ENCODE measurements at places on chromosomes 11 and 22.

DNA sequence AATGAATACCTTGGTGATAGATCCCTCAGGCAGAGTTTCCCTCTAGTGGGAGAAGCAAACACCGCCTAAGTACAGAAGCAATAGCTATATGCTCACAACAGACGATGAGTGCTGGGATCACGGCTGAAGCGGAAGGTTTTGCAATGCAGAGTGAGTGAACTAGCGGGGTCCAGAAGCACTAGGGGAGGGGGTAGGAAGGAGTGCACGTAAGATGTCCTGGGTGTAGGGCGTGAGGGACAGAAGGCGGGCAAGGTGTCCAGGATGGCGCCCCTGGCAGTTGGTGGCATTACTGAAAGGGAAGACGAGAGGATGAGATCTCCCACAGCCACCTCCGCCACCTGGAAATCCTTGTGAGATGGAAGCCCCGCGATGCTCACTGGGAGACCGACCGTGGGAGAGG is 81.0 kb downstream of the ETS1 start:
- H3K36me3 ChIP-seq: no peaks in the 10 kb centered on the region
- peak overlapping the region; percentile 58 for H3K4me3 ChIP-seq
- no peak for DNase-seq
- peak overlapping the region; percentile 97 for H3K27ac ChIP-seq
- no peaks in the 10 kb centered on the region for H3K27me3 ChIP-seq
- peaks cover 100% of the 10 kb centered on the region for H3K4me1 ChIP-seq

DNA sequence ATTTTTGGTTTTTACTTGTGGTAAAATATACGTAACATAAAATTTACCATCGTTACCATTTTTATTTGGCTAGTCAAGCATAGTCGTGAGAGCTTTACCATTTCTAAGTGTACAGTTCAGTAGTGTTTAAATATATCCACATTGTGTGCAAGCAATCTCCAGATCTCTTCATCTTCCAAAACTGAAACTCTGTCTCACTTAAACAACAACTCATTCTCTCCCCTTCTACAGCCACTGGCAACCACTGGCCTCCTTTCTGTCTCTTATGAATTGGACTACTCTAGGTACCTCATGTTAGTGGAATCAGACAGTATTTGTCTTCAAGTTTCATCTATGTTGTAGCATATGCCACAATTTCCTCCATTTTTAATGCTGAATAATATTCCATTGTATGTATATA is 37.4 kb downstream of the SMC1B start:
- no peaks in the 10 kb centered on the region for H3K27me3 ChIP-seq
- no peak for DNase-seq
- H3K4me3 ChIP-seq: no peak overlapping the region

GRCh38 chr11:45298718-45299117 is 12.6 kb upstream of the SYT13 start:
- H3K4me1 ChIP-seq: no peaks in the 10 kb centered on the region
- no peak overlapping the region for H3K27ac ChIP-seq
- DNase-seq: no peak
- H3K36me3 ChIP-seq: no peaks in the 10 kb centered on the region
- H3K4me3 ChIP-seq: no peak overlapping the region
- H3K27me3 ChIP-seq: peaks cover 14% of the 10 kb centered on the region

GRCh38 chr11:79220171-79220570 is 220.7 kb downstream of the TENM4 start:
- no peak for DNase-seq
- H3K36me3 ChIP-seq: no peaks in the 10 kb centered on the region
- no peak overlapping the region for H3K27ac ChIP-seq

DNA sequence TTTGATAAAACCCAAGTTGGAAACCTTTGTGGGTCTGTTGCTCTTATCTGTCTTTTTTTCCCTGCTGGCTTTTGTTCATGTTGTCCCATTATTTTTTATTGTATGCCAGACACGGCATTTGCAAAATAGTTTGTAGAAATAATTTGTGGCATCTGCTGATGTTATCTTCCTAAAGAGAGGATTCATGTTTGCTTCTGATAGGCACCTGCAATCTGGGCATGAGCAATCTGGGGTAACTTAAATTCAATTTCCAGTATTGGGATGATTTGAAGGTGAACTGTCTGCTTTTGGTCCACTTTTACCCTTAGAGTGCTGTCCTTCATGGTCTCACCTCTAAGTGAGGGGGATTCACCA is 126.9 kb downstream of the CEP164 start:
- H3K36me3 ChIP-seq: peaks cover 24% of the 10 kb centered on the region
- no peaks in the 10 kb centered on the region for H3K4me1 ChIP-seq
- no peak for DNase-seq
- no peak overlapping the region for H3K27ac ChIP-seq
- no peaks in the 10 kb centered on the region for H3K27me3 ChIP-seq

GRCh38 chr11:12687216-12687623 is 13.0 kb downstream of the TEAD1 start:
- H3K4me3 ChIP-seq: no peak overlapping the region
- H3K4me1 ChIP-seq: peaks cover 99% of the 10 kb centered on the region
- H3K27me3 ChIP-seq: no peaks in the 10 kb centered on the region

- no peak overlapping the region for H3K4me3 ChIP-seq
- H3K4me1 ChIP-seq: no peaks in the 10 kb centered on the region
- H3K27me3 ChIP-seq: no peaks in the 10 kb centered on the region
Observed at GRCh38 chr11:104343578-104343977, 179.6 kb upstream of the PDGFD start.

DNA sequence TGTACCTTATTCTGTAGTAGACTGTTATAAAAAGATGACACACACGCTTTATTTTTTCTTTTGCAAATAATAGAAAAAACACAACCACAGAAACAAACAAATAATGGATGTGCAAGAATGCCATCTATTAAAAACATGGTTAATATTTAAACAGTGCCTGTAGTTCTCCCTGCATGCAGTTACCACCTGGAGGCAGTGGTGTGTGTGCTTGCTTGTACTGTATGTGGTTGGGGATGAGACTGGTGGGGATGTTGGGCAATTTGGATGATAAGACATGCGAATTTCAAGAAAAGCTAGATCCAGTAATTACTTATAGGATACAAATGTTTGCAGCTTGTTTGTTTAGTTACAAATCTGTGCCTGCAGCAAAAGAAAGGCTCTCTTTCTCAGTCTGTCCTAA is 3.6 kb downstream of the C11orf87 start:
- DNase-seq: no peak
- peaks cover 21% of the 10 kb centered on the region for H3K4me1 ChIP-seq
- no peak overlapping the region for H3K27ac ChIP-seq

- DNase-seq: no peak
- no peak overlapping the region for H3K27ac ChIP-seq
- peaks cover 58% of the 10 kb centered on the region for H3K36me3 ChIP-seq
- no peaks in the 10 kb centered on the region for H3K4me1 ChIP-seq
- H3K4me3 ChIP-seq: no peak overlapping the region
Observed at GRCh38 chr11:94424011-94424410, 22.8 kb upstream of the GPR83 start.

DNA sequence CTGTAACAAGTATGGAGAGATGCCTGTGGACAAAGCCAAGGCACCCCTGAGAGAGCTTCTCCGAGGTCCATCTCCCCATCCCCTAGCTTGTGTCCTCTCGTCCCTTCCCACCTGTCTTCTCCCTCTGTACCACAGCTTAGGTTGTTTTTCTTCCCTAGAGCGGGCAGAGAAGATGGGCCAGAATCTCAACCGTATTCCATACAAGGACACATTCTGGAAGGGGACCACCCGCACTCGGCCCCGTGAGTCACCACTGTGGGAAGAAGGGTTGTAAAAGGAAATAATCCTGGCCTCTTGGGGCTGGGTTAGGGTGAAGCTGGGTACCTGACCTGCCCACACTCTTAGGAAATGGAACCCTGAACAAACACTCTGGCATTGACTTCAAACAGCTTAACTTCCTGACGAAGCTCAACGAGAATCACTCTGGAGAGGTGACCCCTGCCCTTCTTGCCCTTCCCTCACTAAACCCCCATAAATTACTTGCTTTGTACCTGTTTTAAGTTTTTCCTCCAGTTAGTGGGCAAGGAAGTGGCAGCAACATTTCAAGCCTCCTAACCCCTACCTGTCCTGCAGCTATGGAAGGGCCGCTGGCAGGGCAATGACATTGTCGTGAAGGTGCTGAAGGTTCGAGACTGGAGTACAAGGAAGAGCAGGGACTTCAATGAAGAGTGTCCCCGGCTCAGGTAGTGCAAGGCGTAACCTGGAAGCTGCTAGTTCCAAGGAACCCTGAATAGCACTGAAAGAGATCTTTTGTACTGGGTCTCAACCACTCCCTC is 3.1 kb downstream of the TAF10 start:
- DNase-seq: no peak
- no peaks in the 10 kb centered on the region for H3K27me3 ChIP-seq
- no peak overlapping the region for H3K4me3 ChIP-seq
- peaks cover 38% of the 10 kb centered on the region for H3K36me3 ChIP-seq

- peaks cover 21% of the 10 kb centered on the region for H3K27me3 ChIP-seq
- peaks cover 44% of the 10 kb centered on the region for H3K4me1 ChIP-seq
- peak overlapping the region; percentile 78 for H3K27ac ChIP-seq
- H3K4me3 ChIP-seq: no peak overlapping the region
Observed at GRCh38 chr22:19576460-19577421, 52.5 kb upstream of the CLDN5 start.

DNA sequence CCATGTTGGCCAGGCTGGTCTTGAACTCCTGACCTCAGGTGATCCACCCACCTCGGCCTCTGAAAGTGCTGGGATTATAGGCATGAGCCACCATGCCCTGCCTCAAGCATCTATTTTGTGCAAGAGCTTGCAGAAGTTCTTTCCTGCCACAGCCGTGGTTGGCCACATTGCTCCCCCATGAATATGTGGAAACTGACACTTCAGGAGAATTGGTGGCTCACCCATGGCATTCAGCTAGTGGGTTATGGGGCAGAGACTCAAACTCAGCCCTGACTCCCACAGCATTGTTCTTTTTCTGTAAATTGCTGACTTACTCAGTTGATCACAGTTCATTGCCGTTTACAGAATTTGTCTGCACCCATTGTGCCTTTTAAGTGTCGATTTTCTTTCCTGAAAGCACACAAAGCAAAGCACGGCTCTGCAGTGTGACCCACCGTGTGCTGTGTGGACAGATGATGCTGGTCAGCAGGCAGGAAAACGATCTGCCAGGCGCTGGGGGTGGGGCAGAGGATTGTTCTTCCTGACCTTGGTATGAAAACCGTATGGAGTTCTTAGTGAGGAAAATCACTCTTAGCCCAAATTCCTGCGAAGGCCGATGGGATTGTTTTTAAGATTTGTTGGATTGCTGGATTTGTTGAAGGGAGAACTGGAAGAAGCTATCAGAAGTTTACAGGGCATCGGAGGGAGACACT is 115.6 kb downstream of the PTPRJ start:
- no peak for DNase-seq
- no peak overlapping the region for H3K4me3 ChIP-seq
- H3K4me1 ChIP-seq: peaks cover 38% of the 10 kb centered on the region
- no peak overlapping the region for H3K27ac ChIP-seq
- no peaks in the 10 kb centered on the region for H3K36me3 ChIP-seq

DNA sequence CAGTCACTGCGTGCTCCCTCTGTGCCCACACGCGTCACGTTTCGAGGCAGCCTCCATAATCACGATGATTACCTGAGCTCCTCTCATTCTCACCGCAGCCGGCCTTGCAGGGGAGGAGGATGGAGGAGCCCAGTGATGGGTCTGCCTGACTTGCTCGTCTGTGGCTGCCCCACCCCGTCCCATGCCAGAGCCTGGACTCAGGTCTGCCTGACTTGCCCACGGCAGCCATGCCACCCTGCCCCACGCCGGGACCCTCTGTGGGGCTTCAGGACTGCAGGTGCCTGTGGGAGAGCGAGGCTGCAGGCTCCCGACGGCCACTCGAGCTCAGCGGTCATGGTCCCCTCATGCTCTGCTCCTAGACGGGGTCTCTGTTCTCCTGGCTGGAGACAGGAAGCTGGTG is 1025.1 kb downstream of the BRD1 start:
- no peak overlapping the region for H3K27ac ChIP-seq
- no peak for DNase-seq
- no peaks in the 10 kb centered on the region for H3K36me3 ChIP-seq
- H3K4me3 ChIP-seq: no peak overlapping the region
- H3K27me3 ChIP-seq: peaks cover 59% of the 10 kb centered on the region

- no peak overlapping the region for H3K27ac ChIP-seq
- H3K4me1 ChIP-seq: no peaks in the 10 kb centered on the region
- H3K36me3 ChIP-seq: no peaks in the 10 kb centered on the region
- no peak for DNase-seq
- no peak overlapping the region for H3K4me3 ChIP-seq
Observed at GRCh38 chr22:30178181-30179126, 68.1 kb downstream of the LIF start.

DNA sequence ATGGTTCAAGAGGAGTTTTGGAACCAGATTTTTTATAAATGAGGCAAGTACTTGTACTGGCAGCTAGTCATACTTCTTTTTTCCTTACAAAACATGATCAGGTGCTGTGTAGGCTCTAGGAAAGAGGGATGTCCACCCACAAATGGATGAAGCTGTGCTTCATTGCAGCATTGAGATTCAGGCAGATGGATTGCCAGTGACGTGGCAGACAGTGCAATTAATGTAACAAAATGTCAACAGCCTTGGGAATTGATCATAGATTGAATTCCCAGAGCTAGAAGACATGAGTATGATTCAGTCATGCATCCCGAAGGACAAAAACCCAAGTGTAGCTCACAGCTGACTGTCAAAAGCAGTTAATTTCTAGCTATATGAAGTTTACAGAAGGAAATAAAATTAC is 99.2 kb upstream of the RASSF10 start:
- H3K27ac ChIP-seq: no peak overlapping the region
- peaks cover 5% of the 10 kb centered on the region for H3K36me3 ChIP-seq
- no peak for DNase-seq
- no peaks in the 10 kb centered on the region for H3K27me3 ChIP-seq
- H3K4me3 ChIP-seq: no peak overlapping the region

DNA sequence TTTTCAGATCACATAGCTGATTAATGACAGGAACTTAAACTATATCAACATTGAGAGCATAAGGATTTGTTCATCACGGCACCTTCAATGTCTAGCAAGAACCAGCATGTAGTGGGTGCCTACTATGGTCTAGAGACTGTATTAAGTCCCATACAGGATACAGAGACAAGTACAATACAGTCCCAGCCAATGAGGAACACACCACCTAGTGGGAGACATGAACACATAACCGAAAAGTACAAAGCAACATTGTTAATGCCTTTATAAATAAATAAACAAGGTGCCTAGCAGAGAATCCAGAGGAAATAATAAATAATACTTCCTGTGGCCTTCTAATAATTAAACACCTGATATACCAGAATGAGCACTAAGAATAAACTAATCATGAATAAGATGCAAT is 87.7 kb upstream of the OPCML start:
- peaks cover 13% of the 10 kb centered on the region for H3K27me3 ChIP-seq
- no peaks in the 10 kb centered on the region for H3K4me1 ChIP-seq
- H3K36me3 ChIP-seq: no peaks in the 10 kb centered on the region
- no peak overlapping the region for H3K4me3 ChIP-seq
- DNase-seq: no peak

GRCh38 chr11:96200243-96200642 is 142.8 kb downstream of the MAML2 start:
- no peak for DNase-seq
- H3K27ac ChIP-seq: peak overlapping the region; percentile 62
- no peaks in the 10 kb centered on the region for H3K27me3 ChIP-seq
- H3K4me3 ChIP-seq: no peak overlapping the region
- no peaks in the 10 kb centered on the region for H3K36me3 ChIP-seq

- H3K36me3 ChIP-seq: no peaks in the 10 kb centered on the region
- no peak overlapping the region for H3K4me3 ChIP-seq
- H3K27me3 ChIP-seq: peaks cover 16% of the 10 kb centered on the region
- H3K27ac ChIP-seq: no peak overlapping the region
Observed at GRCh38 chr11:127049486-127049885, 48.9 kb upstream of the KIRREL3 start.

GRCh38 chr11:107504981-107505380 is 47.4 kb upstream of the CWF19L2 start:
- peaks cover 62% of the 10 kb centered on the region for H3K36me3 ChIP-seq
- no peak overlapping the region for H3K4me3 ChIP-seq
- no peaks in the 10 kb centered on the region for H3K4me1 ChIP-seq
